GM20000 (cell line): ENCODE measurements at places on chromosomes 11 and 22.

DNA sequence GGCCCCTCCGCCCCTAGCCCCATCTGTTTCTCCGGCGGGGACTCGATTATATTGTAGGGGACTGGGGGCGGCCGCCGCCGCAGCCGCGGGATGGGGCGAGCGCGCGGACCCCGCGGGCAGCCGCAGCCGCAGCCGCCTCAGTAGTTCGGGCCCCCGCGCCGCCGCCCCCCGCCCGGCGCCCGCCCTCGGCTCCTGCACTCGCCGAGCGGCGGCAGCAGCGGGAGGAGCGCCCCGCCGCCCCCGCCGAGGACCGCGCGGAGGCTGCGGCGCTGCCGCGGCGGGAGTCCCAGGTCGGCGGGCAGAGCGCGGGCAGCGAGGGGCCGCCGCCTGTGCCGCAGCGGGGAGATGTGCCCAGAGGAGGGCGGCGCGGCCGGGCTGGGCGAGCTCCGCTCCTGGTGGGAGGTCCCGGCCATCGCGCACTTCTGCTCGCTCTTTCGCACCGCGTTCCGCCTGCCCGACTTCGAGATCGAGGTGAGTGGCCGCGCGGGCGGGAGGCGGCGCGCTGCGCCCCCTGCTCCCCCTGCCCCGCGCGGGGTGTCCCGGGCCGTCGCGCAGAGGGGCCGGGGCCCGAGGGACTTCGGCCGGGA is at the start of gene CECR2:
CECR2 (plus strand) TSS at position 22 of the 587 bp plus-strand sequence; CDS start at position 346, 324 bp downstream.
- DNase-seq, result peak; percentile 67

DNA sequence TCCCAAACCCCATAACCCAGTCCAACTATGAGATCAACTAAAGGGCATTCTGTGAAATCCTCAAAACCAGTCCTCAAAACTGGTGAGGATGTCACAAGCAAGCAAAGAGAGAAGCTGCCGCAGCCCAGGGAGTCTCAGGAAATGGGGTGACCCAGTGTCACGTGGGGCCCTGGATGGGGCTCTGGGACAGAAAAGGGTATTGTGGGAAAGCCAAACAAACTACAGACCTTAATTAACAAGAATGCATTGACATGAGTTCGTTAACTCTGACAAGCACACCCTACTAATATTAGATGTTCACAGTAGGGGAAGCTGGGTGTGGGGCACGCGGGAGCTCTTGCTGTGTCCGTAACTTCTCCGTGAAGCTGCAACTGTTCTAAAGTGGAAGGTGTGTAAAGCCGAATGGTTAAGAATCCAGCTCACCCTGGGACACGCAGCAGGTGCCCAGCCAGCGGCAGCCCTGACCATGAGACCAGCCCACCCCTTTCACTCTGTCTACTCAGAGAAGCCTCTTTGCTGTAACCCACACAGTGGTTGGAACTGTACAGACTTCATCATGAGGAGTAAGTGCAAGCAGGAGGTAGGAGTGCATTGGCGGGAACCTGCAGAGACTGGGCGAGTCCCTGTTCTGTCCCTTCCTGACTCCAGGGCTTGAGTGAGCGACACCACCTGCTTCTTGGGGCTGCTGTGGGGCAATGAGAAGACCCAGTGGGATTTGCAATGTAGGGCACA is 17.9 kb downstream of the LINC01488 start:
- no peak for DNase-seq

DNA sequence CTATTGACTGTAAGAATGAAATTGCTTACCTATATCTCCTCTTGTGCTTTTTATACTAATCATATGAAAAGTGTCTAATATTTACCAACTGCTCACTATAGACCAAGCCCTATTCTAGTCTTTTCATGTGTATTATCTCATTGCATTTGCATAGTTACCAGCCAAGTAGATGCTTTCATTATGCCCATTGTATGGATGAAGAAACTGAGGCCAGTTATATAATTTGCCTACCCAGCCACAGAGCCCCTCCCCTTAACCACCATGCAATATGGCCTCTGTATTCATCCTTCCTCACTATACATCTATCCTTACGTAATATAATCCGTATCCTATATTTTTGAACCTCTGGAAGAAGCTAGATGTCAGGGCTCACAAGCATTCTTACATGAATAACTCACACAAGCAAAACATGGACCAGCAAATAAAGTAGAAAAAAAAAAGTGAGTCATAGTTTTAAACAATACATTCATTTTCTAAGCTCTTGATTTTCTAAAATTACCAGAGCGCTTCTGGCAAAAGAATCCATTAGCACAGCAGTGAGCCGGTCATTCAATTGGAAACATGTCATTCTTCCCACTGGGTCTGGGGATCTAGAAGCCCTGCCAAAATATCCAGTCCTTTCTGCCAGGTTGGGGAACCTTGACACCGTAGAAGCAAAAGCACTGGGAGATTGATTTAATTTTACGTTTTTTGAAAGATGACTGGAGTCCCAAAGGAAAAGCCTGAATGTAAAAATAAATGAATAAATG is 80.0 kb downstream of the C11orf91 start:
- no peak for DNase-seq

DNA sequence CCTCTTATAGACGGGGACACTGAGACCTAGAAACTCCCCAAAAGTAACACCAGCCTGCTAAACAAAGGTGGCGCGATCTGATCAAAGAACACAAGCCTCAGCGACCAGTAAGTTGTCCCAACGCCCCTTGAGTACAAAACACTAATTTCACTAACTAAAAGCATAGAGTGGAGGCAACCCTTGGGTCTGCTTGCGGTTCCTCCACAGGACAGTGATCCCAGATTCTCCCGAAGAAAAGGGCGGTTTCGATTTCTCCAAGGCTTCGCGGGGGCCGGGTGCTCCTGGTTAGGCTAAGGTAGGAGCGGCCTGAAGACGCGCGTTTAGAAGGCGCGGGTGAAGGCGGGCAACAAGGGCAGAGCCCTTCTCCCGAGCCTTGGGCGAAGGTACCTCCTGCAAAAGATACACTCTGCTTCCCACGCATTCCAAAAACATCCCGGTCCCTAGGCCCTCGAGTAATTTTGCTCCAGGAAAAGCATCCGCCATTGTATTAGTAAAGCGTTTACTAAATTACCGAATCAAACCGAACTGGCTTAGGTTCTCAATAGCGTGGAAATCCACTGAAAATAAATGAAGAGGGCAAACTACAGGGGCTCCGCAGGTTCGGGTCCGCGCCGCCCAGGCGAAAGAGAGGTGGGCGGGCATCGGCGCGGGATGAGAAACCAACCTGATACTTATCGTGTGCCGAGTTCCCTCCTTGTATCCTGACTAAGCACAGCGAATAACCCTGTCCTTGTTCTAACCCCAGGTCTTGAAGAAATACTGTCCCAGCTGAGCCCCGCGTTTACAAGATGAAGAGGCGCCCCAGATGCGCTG is 2.0 kb downstream of the WT1 start:
- peak; percentile 34 for DNase-seq

DNA sequence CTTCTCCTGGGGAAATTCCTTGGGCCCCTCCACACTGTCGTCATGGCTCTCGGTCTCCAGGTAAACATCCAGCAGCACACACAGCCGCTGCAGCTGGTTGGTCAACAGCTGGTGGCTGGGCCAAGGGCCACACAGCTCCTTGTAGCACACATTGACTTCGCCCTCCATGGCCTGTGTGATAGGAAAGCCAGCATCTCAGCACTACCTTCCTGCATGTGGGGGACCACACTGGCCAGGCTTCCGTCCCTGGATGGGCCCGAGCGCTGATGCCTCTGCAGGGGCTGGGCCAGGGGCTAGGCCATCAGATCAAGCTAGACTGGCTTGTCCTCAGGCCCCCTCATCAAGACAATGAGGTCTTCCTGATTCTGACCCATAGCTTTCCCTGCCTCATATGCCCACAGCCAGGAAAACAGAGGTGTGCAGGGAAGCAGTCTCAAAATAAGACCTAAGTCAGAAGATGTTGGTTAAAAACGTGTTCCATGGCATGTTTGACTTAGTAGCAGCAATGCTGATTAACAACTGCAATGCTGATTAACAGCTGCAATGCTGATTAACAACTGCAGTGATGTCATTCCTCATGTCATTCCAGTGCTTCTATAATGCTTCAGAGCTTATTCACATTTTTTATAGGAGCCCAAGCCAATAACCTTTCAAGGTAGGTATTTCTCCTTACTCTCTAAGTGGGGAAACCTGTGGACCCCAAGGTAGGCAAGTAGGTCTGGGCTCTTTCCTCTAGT is 31.3 kb downstream of the NEFH start:
- no peak for DNase-seq

DNA sequence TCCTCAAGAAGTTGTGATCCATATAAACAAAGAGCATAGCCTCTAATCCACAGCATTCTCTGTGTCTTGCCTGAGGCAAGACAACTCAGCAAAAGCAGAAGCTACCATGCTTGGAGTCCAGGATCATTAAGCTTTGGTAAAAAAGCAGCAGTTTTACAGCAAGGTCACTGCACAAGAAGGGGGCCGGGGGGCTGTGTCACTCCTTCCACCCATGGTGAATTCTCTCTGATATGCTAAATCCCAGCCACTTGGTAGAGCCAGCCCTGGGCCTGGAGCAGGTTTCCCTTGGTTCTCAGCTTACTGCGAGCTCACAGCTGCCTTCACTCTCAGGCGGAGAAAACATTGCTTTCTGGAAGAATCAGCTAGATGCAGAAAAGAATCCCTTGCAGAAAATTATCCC is 144.7 kb downstream of the TENM4 start:
- DNase-seq, result no peak

- no peak for DNase-seq
Measured at GRCh38 chr11:72812604-72812966, 1.6 kb upstream of the ATG16L2 start.

DNA sequence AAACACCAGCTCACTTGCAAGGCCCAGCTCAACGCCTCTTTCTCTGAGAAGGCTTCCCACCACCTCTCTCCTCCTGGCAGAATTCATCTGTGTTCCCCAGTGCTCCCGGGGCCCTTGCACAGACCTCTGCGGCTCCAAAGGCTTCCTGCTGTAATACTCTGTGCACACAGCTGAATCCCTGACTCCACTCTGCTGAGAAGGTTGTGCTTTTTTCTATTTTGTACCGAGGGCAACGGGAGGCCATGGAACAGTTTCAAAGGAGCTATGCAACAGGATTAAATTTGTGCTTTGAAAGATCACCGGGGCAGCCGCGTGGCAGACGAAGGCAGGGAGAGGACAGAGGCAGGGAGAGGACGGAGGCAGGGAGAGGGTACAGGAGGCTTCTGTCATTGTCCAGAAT is 49.2 kb upstream of the SYT7 start:
- DNase-seq, result no peak

- DNase-seq, result no peak
Measured at GRCh38 chr22:47715866-47716578, 953.6 kb downstream of the TBC1D22A start.

GRCh38 chr11:21289686-21290085 is 620.3 kb downstream of the NELL1 start:
- DNase-seq, result no peak

GRCh38 chr11:43874738-43875137 is 5.9 kb upstream of the ALKBH3 start:
- DNase-seq, result no peak
